NCI-H460 (cell line): ENCODE measurements at places on chromosomes 12 and 14.

- no peak for DNase-seq
These were observed 586.9 kb downstream of the CCER1 start for GRCh38 chr12:90368081-90368480.

- DNase-seq, result no peak
These were observed 40.4 kb upstream of the NCOR2 start for GRCh38 chr12:124607681-124608425.

- no peak for DNase-seq
These were observed 83.7 kb downstream of the VWF start for GRCh38 chr12:6040815-6041214.

- no peak for DNase-seq
These were observed 64.5 kb downstream of the DAAM1 start for GRCh38 chr14:59252772-59253500.

DNA sequence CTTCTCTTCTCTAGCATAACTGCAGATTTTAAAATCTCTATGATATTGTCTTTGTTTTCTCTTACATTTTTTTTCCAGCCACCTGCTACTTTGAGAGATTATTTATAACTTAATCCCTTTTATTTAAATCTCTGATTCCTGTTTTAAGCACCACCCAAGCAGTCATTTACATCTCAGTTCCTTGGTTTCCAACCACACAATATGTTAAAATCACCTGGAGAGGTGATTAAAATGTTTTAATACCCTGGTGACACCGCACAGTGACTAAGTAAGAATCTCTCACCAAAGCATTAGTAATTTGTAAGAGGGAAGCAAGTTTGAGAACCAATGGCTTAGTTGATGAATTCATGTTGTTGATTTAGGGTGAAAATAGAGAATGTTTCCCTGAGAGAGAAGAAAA, 849.8 kb downstream of the TMTC2 start:
- no peak for DNase-seq
